ENCODE measurements at places on chromosomes 2 and 18. TPM values are rescaled to one million over a fixed set of nuclear protein-coding genes. Genes with fewer than 3 reads are reported as not detected.

ASB18 gene
- not detected for total RNA-seq

SYT4 gene
- 3.8 TPM for total RNA-seq

IL37 gene
- total RNA-seq, result not detected

HOXD13 gene
- 18.7 TPM for total RNA-seq

TTN gene
- 20.2 TPM for total RNA-seq

GRCh38 chr18:474416-474815, 26.1 kb downstream of the COLEC12 start:
- no peaks in the 10 kb centered on the region for H3K36me3 ChIP-seq
- no peak for DNase-seq
- no peak overlapping the region for H3K4me3 ChIP-seq

DNA sequence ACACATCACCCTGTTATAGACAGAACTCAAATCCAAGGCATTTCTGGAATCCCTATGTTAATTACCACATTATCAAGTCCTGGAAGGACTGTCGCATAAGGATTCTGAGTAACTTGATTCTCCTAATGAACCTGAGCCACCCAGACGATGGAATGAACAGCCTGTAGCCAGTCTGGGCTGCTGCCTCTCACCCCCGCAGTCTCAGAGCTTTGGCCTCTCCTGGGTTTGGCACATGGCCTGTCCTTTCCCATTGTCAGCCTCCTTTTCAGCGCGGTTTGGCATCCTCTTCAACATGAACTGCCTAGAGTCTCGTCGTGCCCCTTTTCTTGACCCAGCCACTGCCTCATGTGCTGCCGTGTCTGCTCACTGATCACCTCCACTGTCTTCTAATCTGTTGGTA, 147.6 kb downstream of the SLC8A1 start:
- no peak for DNase-seq
- no peak overlapping the region for H3K4me3 ChIP-seq
- no peaks in the 10 kb centered on the region for H3K4me1 ChIP-seq
- no peaks in the 10 kb centered on the region for H3K36me3 ChIP-seq

- H3K4me1 ChIP-seq, result peaks cover 7% of the 10 kb centered on the region
- H3K27ac ChIP-seq, result no peak overlapping the region
- DNase-seq, result no peak
- H3K36me3 ChIP-seq, result no peaks in the 10 kb centered on the region
- no peak overlapping the region for H3K4me3 ChIP-seq
Observed at GRCh38 chr2:128396500-128396891, 77.8 kb upstream of the HS6ST1 start.

GRCh38 chr2:1766425-1766824, 22.1 kb upstream of the PXDN start:
- H3K4me3 ChIP-seq, result no peak overlapping the region
- no peaks in the 10 kb centered on the region for H3K4me1 ChIP-seq
- no peaks in the 10 kb centered on the region for H3K36me3 ChIP-seq
- H3K27ac ChIP-seq, result no peak overlapping the region
- H3K27me3 ChIP-seq, result no peaks in the 10 kb centered on the region

Measured in sigmoid colon (tissue), 7 donors.